ENCODE measurements at places on chromosomes 3 and 15. TPM values are rescaled to one million over a fixed set of nuclear protein-coding genes. Genes with fewer than 3 reads are reported as not detected.

The DUOXA2 gene
- total RNA-seq: not detected

The ADAMTSL3 gene
- 0.25 TPM for total RNA-seq

The HEXA gene
- 149 TPM for total RNA-seq

The MAP1A gene
- total RNA-seq: 0.85 TPM

The CDHR4 gene
- 0.21 TPM for total RNA-seq

Measured in A549 treated with GW870086 at 1 μM for 4 hours (cell line).